Progenitor cell of endocrine pancreas (in vitro differentiated cells): ENCODE measurements at places on chromosomes 3 and 15. TPM values are rescaled to one million over a fixed set of nuclear protein-coding genes. Genes with fewer than 3 reads are reported as not detected.

Gene ZNF620
- 23.0 and 26.2 TPM in 2 replicates for total RNA-seq

Gene OR5K2
- total RNA-seq: not detected in 2 replicates

- no peak for DNase-seq
Observed at GRCh38 chr3:82050382-82050781, 288.9 kb upstream of the GBE1 start.

- no peak for DNase-seq
Observed at GRCh38 chr3:152909180-152909883, 74.4 kb downstream of the P2RY1 start.

GRCh38 chr15:65828585-65828984 is 36.5 kb upstream of the DENND4A start:
- DNase-seq: no peak

DNA sequence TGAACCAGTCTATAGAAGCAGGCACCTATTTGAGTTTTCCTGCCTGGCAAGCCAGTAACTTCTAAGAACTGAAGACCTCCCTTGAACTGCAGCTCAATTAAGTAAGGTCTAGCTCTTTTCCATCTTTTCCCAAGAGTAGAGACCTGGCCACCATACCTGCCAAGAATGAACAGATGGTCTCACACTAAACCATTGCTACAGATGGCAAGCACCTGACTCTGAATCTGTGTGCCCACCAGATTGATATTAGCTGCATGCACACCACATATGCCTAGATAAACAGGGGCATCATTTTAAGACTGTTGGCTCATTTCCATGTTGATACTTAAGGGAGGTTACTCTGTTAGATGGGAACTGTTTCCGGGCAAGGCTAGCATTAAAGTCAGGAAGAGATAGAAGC is 34.8 kb upstream of the GSK3B start:
- DNase-seq: no peak

DNA sequence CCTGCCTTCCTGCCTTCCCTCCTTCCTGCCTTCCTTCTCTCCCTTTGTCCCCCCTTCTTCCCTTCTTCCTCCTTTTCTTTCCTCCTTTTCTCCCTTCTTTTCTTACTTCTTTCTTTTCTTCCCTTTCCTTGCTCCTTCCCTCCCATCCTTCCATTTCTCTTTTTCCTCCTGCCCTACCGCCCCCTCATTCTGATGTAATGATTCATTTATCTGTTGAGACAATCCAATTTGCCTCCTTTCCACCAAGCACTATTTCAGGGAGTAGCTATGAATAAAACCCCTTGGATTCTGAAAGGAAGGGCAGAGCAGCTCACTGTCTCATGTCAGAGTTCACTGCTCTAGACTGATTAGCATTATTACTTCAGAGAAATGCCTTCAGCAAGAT is 462.6 kb downstream of the PDCD6IP start:
- DNase-seq: no peak

GRCh38 chr15:77107531-77108355 is 36.8 kb upstream of the TSPAN3 start:
- peak; percentile 34 for DNase-seq

- DNase-seq: no peak
Observed at GRCh38 chr3:73449774-73450173, 175.0 kb downstream of the PDZRN3 start.

Gene CYP1A1
- 1.5 and 2.8 TPM in 2 replicates for total RNA-seq

Gene PLCL2
- 10.8 and 11.3 TPM in 2 replicates for total RNA-seq

- DNase-seq: no peak
Observed at GRCh38 chr3:189779166-189779565, 148.0 kb downstream of the TP63 start.

Gene DISP2
- 1.0 and 3.2 TPM in 2 replicates for total RNA-seq

Gene TGM4
- not detected in 2 replicates for total RNA-seq

DNA sequence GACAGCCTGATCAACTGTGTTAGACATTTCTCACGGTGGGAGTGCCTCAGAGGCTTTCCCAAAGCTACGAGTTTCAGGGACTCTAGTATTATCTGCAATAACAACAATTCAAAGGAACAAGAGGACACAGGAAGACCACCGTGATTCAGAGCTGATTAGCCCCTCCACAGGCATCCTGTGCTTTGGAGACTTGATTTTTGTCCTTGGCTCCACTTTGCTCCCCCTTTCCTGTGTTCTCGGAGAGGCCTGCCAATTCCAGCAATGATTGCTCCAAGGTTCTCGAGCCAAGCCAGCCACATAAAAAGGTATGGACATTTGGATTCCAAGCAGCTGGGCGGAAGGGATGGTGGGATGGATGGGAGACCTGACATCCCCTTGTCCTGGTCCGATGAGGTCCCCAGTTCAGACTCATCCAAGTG is 14.3 kb downstream of the EHD4 start:
- DNase-seq: no peak
